ENCODE measurements at places on chromosomes 6 and 20.

GRCh38 chr6:168746013-168746412 lies 305.0 kb downstream of the SMOC2 start:
- no peak for DNase-seq

DNA sequence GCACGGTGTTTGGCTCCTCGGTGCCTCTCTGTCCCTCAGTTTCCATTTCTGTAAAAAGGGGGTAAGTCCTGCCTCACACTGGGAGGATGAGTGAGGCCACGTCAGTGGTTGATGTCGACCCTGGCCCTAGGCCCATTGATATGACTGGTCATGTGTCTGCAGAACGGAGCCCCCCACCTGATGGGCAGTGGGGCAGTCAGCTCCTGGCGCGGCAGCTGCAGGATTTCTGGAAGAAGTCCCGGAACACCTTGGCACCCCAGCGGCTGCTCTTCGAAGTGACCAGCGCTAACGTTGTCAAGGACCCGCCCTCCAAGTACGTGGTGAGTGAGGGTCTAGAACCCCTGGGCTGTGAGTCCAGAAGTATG lies 1.2 kb downstream of the SNX21 start:
- no peak for DNase-seq

- DNase-seq, result no peak
These were observed 27.4 kb downstream of the ANKS1A start for GRCh38 chr6:34916348-34916967.

DNA sequence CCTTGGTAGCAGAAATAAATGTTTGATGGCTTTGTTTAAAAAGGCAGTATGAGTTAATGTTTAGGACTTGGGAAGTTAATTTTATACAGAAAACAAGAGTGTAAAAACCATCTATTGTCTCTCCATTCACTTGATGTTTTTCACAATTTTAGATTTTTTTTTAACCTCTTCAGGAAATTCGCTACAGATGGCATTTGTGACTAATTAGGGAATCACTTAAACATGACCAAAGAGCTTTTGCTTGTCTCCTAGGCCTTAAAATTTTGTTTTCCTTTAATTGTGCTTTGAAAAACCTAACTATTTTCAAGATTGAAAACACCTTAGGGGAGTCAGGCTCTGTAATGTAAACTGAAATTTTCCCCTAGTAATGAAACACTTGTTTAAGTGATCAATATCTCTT lies 17.3 kb downstream of the TULP4 start:
- DNase-seq, result no peak

- DNase-seq, result no peak
These were observed 125.0 kb downstream of the NFATC2 start for GRCh38 chr20:51417250-51418136.

GRCh38 chr20:64055893-64056638 lies 6.6 kb upstream of the SOX18 start:
- no peak for DNase-seq

DNA sequence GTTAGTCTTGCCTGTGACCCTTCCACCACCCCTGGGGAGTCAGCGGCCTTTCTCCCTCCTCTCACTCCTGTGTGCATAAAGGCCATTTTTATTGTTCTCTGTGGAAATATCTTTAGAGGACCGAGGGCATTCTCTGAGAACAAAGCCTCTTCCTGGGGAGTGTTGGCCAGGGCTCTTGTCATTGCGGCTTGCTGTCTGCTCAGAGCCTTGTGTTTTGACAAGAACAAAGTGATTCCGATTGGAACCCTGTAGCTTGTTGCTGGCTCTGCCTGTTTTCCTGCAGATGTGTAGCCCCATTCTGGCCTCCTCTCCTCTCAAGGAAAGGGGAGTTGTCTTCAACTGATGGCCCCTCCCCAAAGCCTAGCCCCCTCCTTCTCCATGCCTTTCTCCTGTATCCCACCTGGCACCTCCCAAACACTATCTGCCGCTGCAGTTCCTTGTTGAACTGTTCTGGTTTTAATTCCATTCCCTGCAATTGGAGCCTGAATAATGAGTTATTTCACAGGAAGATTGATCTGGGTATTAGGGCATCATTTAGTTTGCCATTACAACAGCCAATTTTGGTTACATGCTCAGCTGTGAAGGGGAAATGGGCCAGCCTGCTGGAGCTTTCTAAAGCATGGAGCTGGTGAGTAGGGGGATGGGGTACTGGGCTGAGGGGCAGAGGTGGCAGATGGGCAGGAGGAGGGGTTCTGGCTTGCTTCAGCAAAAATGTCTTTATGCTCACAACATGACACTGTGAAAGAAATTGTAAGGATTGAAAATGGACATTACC lies 252.5 kb downstream of the LRFN2 start:
- no peak for DNase-seq

GRCh38 chr6:157907651-157908050 lies 74.0 kb upstream of the SYNJ2 start:
- no peak for DNase-seq

DNA sequence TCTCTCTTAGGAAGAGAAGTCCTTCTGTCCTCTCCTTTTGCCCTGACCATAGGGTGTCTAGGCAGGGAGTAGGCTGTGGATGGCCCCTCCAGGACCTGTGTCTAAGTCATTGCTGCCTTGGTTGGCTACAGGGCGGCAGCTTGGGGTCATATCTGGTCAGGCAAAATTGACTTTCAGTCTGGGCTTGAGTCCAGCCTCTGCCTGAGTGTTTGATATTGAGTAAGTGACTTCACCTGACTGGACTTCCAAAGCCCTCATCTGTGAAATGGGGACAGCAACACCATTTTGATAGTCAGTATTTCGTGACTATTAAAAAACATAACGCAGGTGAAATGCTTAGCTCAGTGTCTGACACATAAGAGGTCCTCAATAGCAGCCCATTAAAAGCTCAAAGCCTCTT lies 4.6 kb downstream of the TGM3 start:
- DNase-seq, result no peak

GRCh38 chr20:21251278-21251677 lies 51.9 kb upstream of the XRN2 start:
- DNase-seq, result no peak

DNA sequence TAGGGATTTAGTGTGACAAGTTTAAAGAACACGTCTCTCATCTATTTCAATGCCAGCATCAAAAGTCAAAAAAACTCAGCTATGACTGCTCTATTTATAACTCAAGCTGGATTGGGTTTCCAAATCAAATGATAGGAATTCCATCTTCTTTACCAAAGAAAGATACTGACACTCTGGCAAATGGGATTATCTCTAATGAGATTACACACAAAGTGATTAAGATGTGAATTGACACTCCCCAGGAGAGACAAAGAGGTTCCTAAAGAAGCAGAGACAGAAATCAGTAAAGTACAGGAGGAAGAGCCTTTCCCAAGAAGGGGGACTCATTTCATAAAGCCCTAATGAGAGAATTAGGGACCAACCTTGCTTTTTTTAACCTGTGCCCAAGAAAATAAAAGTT lies 92.1 kb downstream of the ID4 start:
- no peak for DNase-seq

DNA sequence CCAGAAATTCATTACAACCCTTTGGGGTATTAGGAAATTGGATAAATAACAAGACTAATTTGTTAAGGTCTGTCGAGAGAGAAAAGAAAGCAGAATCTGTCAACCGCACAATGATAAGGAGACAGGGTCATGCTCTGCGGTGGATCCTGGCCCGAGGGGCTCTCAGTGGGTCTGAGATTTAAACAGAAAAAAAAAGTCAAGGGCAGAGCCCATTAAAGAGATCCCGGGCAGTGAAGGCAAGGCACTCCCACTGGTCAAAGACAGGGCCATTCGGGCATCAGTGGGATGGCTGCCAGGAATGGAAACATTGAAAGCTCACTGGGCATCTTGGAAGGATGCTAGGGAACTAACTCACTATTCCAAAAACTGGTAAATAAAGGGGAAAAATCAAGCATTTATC lies 77.9 kb downstream of the GNAS-AS1 start:
- no peak for DNase-seq

DNA sequence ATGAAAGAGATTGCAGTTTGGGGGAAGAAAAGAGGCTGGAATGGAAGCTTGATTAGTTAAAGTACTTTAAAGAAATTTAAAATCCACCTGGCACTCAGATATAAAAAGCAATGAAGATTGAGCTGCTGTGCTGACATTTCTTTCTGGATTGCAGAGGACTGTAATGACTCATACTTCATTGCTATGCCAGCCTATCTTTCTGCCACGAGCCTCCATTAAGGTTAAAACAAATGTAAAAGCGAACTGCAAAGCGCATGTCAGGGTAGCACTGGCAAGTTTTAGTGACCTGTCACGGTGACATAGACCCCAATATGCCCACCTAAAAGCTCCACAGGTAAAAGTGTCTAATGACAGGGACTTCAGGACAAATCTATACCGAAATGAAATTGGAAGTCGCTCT lies 449.6 kb downstream of the C6orf118 start:
- DNase-seq, result no peak

DNA sequence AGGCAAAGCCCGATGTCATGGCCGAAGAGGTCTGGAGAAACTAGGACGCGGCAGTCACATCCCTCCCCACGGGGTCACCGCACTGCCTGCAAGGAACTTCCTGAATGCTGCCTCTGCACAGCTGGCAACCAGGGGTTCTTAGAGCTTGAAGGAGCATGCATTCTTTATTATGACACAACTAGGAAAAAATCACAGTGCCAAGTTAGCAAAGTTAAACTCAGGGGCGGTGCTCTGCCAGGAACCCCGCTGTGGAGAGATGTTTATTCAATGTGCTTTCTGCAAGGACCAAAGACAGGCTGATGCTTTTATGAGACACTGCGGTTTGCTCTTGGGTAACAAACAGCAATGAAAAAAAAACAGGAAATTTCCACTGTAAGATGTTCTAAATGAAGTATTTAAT lies 287.3 kb upstream of the FOXQ1 start:
- no peak for DNase-seq

DNA sequence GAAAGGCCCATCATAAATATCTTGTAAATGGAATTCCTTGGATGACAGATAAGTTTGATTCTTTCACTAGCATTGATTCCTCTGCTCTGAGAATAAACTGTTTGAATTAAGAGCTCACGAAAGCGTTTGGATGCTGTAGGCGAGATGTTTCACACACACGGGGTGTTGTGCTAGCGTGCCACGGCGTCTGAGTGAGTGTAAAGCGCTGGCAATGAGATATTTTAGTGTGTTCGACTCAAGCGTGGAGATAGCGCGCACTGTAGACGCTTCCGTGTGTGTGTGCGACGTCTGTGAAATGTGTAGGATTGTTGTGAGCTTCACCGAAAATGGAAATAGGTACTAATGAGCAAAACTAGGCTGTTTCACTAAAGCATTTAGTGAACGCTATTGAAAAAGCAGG lies 29.4 kb upstream of the ADRM1 start:
- no peak for DNase-seq

- DNase-seq, result no peak
These were observed 102.9 kb downstream of the AIG1 start for GRCh38 chr6:143163621-143164020.

DNA sequence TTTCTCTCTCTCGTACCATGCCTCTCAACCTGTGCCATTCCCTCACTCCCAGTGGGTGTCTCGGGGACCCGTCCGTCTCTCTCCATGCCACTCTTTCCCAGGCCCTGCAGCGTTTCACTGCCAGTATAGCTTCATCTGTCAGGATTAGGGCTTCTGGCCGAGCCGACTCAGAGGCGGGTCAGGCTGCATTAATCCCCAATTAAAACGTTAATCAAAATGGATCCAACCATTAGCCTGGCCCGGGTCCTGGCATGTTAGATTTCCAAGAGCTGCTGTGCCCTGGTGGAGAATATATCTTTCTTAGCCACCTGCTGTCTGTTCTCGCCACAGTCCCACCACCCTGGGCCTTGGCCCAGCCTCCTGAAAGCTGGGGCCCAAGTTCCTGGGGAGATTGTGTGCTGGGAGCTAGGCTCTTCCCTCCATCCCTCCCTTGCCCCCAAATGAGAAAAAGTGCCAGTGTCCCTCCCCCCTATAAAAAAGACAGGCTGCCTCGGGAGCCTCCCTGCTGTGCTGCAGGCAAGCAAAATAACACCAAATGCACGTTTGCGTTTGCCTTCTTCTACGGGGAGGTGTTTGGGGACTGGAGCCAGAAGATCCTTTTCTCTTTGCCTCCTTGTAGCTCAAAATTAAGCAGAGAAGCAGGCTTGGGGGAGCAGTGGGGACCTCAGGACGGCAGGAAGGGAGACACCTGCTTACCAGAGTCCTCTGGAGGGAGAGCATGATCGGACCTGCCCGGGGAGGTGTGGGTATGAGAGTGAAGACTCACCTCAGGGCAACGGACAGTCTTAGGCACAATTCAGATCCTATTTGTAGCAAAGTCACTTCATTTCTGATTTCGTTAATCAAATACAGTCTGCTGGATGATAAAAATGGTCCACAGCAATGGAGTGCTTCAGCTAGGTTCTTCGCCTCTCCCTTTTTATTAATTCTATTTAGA lies 3.0 kb downstream of the KCNG1 start:
- DNase-seq, result no peak

DNA sequence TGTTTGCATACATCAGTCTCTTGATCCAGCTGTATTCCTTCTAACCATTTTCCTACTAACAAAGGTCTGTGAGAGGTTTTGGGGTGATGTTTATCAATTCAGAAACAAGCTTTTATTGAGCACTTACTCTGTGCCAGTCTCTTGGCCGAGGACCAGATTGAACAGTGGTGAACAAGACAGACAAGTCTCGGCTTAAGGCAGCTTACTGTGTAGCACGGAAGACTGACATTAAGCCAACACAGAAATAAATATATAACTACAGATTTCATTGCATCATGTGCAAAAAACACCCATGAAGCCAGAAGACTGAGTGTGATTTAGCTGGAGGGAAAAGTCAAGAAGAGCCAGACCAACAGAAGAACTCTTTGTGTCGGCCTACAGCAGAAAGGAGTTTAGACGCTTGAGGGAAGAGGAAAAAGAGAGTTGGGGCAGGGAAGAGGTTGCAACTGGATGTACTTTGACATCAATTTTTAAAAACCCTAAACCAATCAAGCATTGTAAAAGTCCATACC lies 549.6 kb upstream of the CITED2 start:
- no peak for DNase-seq

DNA sequence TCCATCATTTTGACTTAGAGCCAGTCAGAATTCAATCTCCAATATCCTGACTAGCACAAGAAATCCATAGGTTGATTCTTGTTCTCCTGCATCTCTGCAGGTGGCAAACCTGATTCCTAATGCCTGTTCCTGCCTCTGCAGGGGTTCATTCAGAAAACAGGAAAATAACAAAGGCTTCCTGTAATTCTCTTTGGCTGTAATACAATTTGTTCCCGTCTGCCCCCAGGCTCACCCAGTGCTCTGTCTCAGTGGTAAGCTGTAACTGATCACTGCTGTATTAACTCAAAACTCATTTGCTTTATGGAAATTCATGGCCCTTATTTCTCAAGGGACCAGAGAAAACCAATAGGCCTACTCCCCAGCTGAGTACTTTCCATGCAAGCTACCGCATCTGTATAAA lies 88.6 kb downstream of the OPRM1 start:
- DNase-seq, result no peak

GRCh38 chr6:2436410-2437154 lies 191.2 kb upstream of the GMDS start:
- DNase-seq, result no peak

GRCh38 chr20:23680146-23680545 lies 8.7 kb downstream of the CST4 start:
- no peak for DNase-seq

DNA sequence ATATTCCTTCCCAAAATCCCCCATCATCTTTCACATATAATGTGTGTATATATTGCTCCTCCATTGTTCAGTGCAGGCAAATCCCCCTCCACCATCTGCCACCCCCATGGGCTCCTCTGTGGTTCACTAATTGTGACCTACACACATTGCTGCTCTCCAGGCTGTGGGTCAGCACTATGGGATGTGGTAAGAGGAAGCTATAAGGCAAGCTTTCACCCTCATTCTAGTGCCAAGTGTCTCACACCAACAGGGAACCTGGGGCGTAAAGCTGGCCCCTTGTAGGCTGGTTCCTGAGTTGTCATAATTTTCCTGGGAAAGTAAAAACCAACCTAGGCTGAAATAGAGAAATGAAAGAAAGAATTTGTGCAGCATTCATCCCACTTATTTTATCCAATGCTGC lies 16.8 kb downstream of the FKBP1A start:
- no peak for DNase-seq

Measured in omental fat pad (tissue), 4 donors.